Activated effector memory CD4-positive, alpha-beta T cell treated with anti-CD3 and anti-CD28 coated beads, Interleukin-2, amount 50 U/mL, for 16 hours (primary cell): ENCODE measurements at places on chromosomes 16 and 17.

DNA sequence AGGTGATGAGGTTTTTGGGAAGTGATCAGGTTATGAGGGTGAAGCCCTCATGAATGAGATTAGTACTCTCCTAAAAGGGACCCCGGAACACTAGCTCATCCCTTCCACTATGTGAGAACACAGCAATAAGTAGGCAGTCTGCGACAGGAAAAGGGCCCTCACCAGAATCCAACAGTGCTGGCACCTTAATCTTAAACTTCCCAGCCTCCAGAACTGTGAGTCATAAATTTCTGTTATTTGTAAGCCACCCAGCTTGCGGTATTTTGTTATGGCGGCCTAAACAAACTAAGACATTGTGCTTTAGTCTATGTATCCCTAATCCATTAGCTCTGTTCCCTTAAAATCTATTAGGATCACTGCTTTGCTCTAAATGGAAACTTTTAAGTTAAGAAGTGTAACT, 8.5 kb downstream of the SLFN12 start:
- DNase-seq: no peak

GRCh38 chr17:83125515-83126274, 46.3 kb downstream of the METRNL start:
- DNase-seq: peak; percentile 57

DNA sequence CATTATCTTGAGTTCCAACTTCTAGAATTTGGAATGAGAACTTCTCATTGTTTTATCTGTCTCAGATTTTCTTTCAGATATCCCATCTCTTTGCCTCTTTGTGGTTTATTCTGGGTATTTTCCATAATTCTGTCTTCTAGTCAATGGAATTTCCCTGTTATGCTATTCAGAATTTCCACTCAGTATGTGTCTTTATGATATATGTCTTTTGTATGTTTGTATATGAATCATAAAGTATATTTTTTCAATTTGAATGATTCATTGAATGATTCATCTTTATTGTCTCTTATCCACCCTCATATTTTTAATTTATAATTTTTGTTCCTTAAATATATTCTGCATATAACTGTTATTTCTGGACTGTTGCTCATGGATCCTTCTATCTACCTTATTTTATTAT, 729.7 kb upstream of the GOT2 start:
- DNase-seq: no peak

GRCh38 chr16:67766291-67766690, 40.1 kb downstream of the RANBP10 start:
- no peak for DNase-seq
